Osteocyte (in vitro differentiated cells): ENCODE measurements at places on chromosomes 4 and X. TPM values are rescaled to one million over a fixed set of nuclear protein-coding genes. Genes with fewer than 3 reads are reported as not detected.

FAM241A gene
- 0.18 and 0.19 TPM in 2 replicates for total RNA-seq

HPGDS gene
- not detected in 2 replicates for total RNA-seq

SPON2 gene
- 149 and 168 TPM in 2 replicates for total RNA-seq

ADGRG4 gene
- 0.13 and 0.16 TPM in 2 replicates for total RNA-seq

ERVMER34-1 gene
- 0.24 and 0.26 TPM in 2 replicates for total RNA-seq

SMIM31 gene
- not detected in 2 replicates for total RNA-seq

C1QTNF7 gene
- total RNA-seq: not detected in 2 replicates

SRPK3 gene
- not detected in 2 replicates for total RNA-seq

TMEM35A gene
- total RNA-seq: 1.8 and 2.2 TPM in 2 replicates

DCAF8L1 gene
- not detected in 2 replicates for total RNA-seq

TRIM60 gene
- not detected in 2 replicates for total RNA-seq

EGFL6 gene
- total RNA-seq: not detected in 2 replicates

SSX4B gene
- not detected in 2 replicates for total RNA-seq

ARSD gene
- 40.9 and 44.6 TPM in 2 replicates for total RNA-seq

DKK2 gene
- total RNA-seq: 203 and 206 TPM in 2 replicates

MAGEA2B gene
- not detected in 2 replicates for total RNA-seq

ANXA10 gene
- not detected in 2 replicates for total RNA-seq

F11 gene
- total RNA-seq: not detected in 2 replicates

SLC7A11 gene
- total RNA-seq: 26.5 and 29.1 TPM in 2 replicates

DRD5 gene
- total RNA-seq: not detected in 2 replicates

TRPC5OS gene
- not detected in 2 replicates for total RNA-seq

SSX3 gene
- not detected in 2 replicates for total RNA-seq

RTL9 gene
- 0.05 TPM in 1 of 2 replicates, not detected in the other for total RNA-seq

RIBC1 gene
- total RNA-seq: 0.47 and 0.59 TPM in 2 replicates
